ENCODE measurements at places on chromosomes 6 and 20. TPM values are rescaled to one million over a fixed set of nuclear protein-coding genes. Genes with fewer than 3 reads are reported as not detected.

The RAET1G gene
- total RNA-seq = 0.82 TPM

The PRND gene
- total RNA-seq = not detected

The GINS1 gene
- total RNA-seq = 7.9 TPM

The ABHD16B gene
- not detected for total RNA-seq

The LYRM2 gene
- 19.6 TPM for total RNA-seq

The NRM gene
- 0.82 TPM for total RNA-seq

The ESR1 gene
- total RNA-seq = 2.7 TPM

The FAM209B gene
- total RNA-seq = not detected

The ZNF334 gene
- total RNA-seq = 14.0 TPM

The BAG2 gene
- 8.2 TPM for total RNA-seq
